ENCODE measurements at places on chromosomes 5 and 9. TPM values are rescaled to one million over a fixed set of nuclear protein-coding genes. Genes with fewer than 3 reads are reported as not detected.

The HAND1 gene
- total RNA-seq: not detected

The RXRA gene
- 70.6 TPM for total RNA-seq

The SMIM33 gene
- total RNA-seq: not detected

The SLC45A2 gene
- total RNA-seq: not detected

DNA sequence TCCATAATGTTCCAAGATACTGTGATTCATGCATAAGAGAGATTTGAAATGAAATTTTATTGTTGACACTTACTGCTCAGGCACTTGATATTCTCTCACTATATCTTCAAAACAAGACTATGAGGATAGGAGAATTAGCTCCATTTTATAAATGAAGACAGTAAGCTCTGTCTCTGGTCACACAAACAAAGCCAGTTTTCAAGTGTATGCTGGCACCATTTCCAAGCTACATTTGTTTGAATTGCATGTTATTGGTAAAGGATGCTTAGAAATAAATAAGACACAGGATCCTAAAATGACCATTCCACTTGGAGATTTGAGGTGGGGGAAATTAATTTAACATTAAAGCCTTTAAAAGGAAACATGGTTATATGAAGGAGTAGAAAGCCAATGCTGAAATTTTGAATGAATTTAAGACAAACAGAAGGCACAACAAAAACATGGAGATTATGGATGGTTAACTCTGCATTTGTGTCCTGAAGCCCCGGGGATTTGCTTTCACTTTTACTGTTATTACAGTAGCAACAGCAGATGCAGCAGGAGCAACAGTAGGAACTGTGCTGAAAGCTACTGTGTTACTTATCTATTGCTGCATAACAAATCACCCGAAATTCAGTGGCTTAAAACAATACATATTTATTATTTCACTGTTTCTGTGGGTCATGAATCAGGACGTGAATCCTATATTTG lies 79.7 kb upstream of the ASTN2 start:
- no peaks in the 10 kb centered on the region for H3K27me3 ChIP-seq
- peaks cover 9% of the 10 kb centered on the region for H3K4me1 ChIP-seq
- no peaks in the 10 kb centered on the region for H3K36me3 ChIP-seq
- H3K4me3 ChIP-seq: no peak overlapping the region

DNA sequence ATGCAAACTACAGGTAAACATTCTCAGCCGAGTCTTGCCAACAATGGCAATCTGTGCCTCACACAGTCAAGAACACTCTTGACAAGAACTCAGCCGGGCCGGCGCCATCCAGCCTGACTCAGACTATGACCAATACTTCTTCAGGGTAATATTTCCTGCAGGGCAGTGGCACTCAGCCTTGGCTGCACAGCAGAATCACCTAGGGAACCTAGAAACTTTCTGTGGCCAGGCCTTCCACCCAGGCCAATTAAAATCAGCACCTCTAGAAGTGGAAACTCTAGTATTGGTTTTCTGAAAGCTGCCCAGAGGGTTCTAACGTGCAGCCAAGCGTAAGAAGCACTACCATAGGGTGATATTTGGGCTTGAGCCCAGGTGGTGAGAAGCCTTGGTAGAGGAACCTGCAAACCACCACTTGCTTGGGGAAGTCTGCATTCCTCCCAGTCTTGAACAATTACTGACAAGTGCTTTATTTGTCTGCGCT lies 120.6 kb downstream of the TTLL11 start:
- H3K4me3 ChIP-seq: no peak overlapping the region
- DNase-seq: no peak
- H3K36me3 ChIP-seq: no peaks in the 10 kb centered on the region
- no peak overlapping the region for H3K27ac ChIP-seq
- peaks cover 4% of the 10 kb centered on the region for H3K4me1 ChIP-seq

DNA sequence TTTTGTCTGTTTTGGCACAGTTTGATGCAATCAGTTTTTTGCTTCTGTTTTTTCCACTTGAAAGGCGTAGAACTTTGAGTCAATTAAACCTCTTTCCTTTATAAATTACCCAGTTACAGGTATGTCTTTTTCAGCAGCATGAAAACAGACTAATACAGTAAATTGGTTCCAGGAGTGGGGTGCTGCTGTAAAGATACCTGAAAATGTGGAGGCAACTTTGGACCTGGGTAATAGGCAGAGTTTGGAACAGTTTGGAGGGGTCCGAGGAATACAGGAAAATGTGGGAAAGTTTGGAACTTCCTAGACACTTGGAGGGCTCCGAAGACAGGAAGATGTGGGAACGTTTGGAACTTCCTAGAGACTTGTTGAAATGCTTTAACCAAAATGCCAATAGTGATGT lies 2022.2 kb downstream of the MAT2B start:
- H3K27ac ChIP-seq: no peak overlapping the region
- H3K27me3 ChIP-seq: no peaks in the 10 kb centered on the region
- H3K4me3 ChIP-seq: no peak overlapping the region
- no peaks in the 10 kb centered on the region for H3K36me3 ChIP-seq

DNA sequence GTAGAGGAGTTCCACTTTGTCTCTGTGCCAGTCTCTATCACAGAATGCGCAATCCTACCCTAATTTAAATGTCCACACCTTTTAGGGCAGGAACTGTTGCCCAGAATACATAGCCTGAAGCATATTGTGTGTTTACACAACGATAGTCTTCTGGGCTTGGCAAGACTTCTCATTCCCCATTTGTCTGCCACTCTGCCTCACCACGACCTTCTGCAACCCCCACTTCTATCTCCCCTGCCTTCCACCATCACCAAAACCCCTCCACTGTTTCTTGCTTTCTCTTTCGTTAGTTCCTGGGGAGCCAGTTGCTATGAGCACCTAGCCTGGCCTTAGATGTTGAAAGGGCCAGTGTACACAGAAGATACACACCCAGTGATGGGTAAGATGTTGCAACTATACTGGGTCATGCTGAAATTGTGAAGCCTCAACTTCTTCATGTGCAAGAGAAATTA lies 883 bp upstream of the RNF145 start:
- H3K27ac ChIP-seq: no peak overlapping the region
- no peaks in the 10 kb centered on the region for H3K27me3 ChIP-seq
- H3K36me3 ChIP-seq: no peaks in the 10 kb centered on the region
- H3K4me3 ChIP-seq: peak overlapping the region; percentile 98

GRCh38 chr9:112819635-112820496 lies 69.3 kb downstream of the SNX30 start:
- H3K36me3 ChIP-seq: no peaks in the 10 kb centered on the region
- H3K4me3 ChIP-seq: no peak overlapping the region
- no peak overlapping the region for H3K27ac ChIP-seq
- H3K4me1 ChIP-seq: no peaks in the 10 kb centered on the region

GRCh38 chr5:125336401-125336800 lies 590.0 kb upstream of the ZNF608 start:
- no peak for DNase-seq
- no peak overlapping the region for H3K4me3 ChIP-seq
- no peaks in the 10 kb centered on the region for H3K36me3 ChIP-seq

DNA sequence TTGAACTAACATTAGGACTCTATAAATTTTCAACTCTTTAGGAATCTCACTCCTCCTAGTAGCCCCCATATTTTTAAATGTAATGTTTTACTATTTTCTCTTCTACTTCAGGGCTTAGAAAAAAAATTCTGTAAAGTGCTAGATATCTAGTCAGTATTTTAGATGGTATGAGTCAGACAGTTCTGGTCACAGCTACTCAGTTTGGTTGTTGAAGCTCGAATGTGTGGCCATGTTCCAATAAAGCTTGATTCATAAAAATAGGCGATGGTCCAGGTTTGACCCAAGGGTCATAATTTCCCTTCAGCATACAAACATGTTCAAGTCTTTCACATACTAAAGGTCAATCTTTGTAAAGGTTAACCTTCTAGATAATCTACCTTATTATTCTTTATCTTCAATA lies 566.0 kb upstream of the CDH18 start:
- no peaks in the 10 kb centered on the region for H3K4me1 ChIP-seq
- no peaks in the 10 kb centered on the region for H3K27me3 ChIP-seq

The MACIR gene
- total RNA-seq: 18.6 TPM

- DNase-seq: no peak
- H3K4me3 ChIP-seq: no peak overlapping the region
- no peak overlapping the region for H3K27ac ChIP-seq
- H3K4me1 ChIP-seq: peaks cover 6% of the 10 kb centered on the region
- no peaks in the 10 kb centered on the region for H3K27me3 ChIP-seq
These were observed 115.4 kb downstream of the PDZD2 start for GRCh38 chr5:31754358-31754704.

GRCh38 chr5:154241021-154241420 lies 50.5 kb downstream of the GALNT10 start:
- H3K27ac ChIP-seq: no peak overlapping the region
- H3K4me3 ChIP-seq: peak overlapping the region; percentile 31
- no peaks in the 10 kb centered on the region for H3K27me3 ChIP-seq
- H3K4me1 ChIP-seq: peaks cover 43% of the 10 kb centered on the region
- DNase-seq: no peak

The MEIKIN gene
- not detected for total RNA-seq

DNA sequence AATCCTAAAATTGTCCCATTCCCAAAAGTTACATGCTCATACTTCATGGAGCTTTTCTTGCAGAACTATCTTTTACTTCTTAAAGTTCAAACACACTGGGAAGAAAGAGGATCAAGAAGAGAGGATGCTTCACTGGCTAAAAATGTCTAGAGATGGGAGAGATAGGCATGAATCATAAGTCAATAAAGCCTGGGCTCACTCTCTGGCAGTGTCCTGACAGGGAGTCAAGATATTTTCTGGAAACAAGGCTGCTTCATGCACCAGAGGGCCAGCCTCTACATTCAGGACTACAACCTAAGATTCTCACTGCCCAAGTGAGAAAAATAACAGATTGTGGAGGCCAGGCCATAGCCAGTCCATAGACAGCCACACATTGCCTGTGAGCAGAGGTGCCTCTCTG lies 1358.4 kb downstream of the EFNA5 start:
- no peaks in the 10 kb centered on the region for H3K36me3 ChIP-seq
- H3K4me3 ChIP-seq: no peak overlapping the region
- no peaks in the 10 kb centered on the region for H3K27me3 ChIP-seq
- DNase-seq: no peak
- H3K27ac ChIP-seq: no peak overlapping the region
- H3K4me1 ChIP-seq: no peaks in the 10 kb centered on the region

The PCDHA1 gene
- total RNA-seq: 0.26 TPM

GRCh38 chr5:61263072-61263471 lies 69.0 kb upstream of the ZSWIM6 start:
- no peak overlapping the region for H3K27ac ChIP-seq
- no peaks in the 10 kb centered on the region for H3K27me3 ChIP-seq
- no peaks in the 10 kb centered on the region for H3K36me3 ChIP-seq
- peaks cover 3% of the 10 kb centered on the region for H3K4me1 ChIP-seq
- H3K4me3 ChIP-seq: no peak overlapping the region

The BASP1 gene
- 46.9 TPM for total RNA-seq

- no peaks in the 10 kb centered on the region for H3K36me3 ChIP-seq
- peaks cover 52% of the 10 kb centered on the region for H3K27me3 ChIP-seq
- DNase-seq: peak; percentile 89
- H3K27ac ChIP-seq: no peak within 1 kb of the TSS
- H3K4me1 ChIP-seq: peaks cover 3% of the 10 kb centered on the region
These were observed at the start of gene PTPRD for GRCh38 chr9:10612641-10613398. Gene PTPRD, minus strand, starts transcription at chr9:10613002.

- no peak overlapping the region for H3K4me3 ChIP-seq
- no peaks in the 10 kb centered on the region for H3K36me3 ChIP-seq
- H3K27me3 ChIP-seq: peaks cover 43% of the 10 kb centered on the region
- H3K4me1 ChIP-seq: no peaks in the 10 kb centered on the region
- no peak overlapping the region for H3K27ac ChIP-seq
These were observed 243.6 kb upstream of the HAPLN1 start for GRCh38 chr5:83964271-83964670.

DNA sequence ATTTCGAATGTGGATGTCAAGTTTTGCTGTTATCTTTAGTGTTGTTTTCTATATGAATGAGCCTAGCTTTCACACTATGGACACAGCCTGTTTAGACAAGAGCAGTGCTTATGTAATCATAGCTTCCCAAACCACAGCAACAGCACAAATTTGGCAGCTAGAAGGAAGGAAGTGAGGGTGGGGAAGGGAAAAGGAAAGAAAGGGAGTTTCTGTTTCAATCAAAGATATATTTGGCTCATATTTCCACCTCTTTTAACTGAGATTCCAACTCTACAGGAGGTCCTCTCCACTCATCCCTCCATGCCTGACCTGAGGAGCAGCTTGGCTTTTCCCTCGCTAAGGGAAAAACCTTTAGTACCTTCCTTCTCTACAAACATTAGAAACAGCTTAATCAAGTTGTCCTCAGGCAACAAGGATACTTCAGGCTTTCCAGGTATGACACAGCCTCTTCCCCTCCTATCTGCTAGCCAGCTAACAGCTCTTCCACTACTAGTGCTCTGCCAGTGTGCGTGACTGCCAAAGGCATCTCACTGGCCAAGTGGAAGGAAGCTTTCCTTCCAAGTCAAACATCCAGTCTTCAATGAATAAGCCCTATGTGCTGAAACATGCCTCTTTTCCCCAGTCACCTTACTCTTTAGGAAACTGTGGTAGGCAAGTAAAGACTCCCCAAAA lies 268.6 kb upstream of the PTGER4 start:
- DNase-seq: no peak
- no peaks in the 10 kb centered on the region for H3K36me3 ChIP-seq
- no peak overlapping the region for H3K4me3 ChIP-seq
- no peaks in the 10 kb centered on the region for H3K4me1 ChIP-seq
- no peaks in the 10 kb centered on the region for H3K27me3 ChIP-seq
- no peak overlapping the region for H3K27ac ChIP-seq

- no peaks in the 10 kb centered on the region for H3K27me3 ChIP-seq
- H3K36me3 ChIP-seq: peaks cover 60% of the 10 kb centered on the region
- no peak overlapping the region for H3K27ac ChIP-seq
- H3K4me3 ChIP-seq: no peak overlapping the region
- no peak for DNase-seq
These were observed 333.3 kb downstream of the SEMA5A start for GRCh38 chr5:9212605-9213004.

GRCh38 chr9:17116400-17116837 lies 18.4 kb upstream of the CNTLN start:
- no peak for DNase-seq
- no peaks in the 10 kb centered on the region for H3K4me1 ChIP-seq
- no peaks in the 10 kb centered on the region for H3K36me3 ChIP-seq
- H3K27me3 ChIP-seq: no peaks in the 10 kb centered on the region

- no peak overlapping the region for H3K27ac ChIP-seq
- H3K27me3 ChIP-seq: no peaks in the 10 kb centered on the region
- no peak overlapping the region for H3K4me3 ChIP-seq
- no peaks in the 10 kb centered on the region for H3K36me3 ChIP-seq
- no peak for DNase-seq
- H3K4me1 ChIP-seq: no peaks in the 10 kb centered on the region
These were observed 80.6 kb downstream of the COL23A1 start for GRCh38 chr5:178509491-178510057.

The PDE4D gene
- 11.4 TPM for total RNA-seq

GRCh38 chr5:109453251-109453650 lies 43.5 kb upstream of the PJA2 start:
- H3K27ac ChIP-seq: no peak overlapping the region
- H3K4me3 ChIP-seq: no peak overlapping the region
- H3K36me3 ChIP-seq: no peaks in the 10 kb centered on the region
- no peaks in the 10 kb centered on the region for H3K27me3 ChIP-seq

The LMX1B gene
- 12.4 TPM for total RNA-seq

- DNase-seq: no peak
- no peaks in the 10 kb centered on the region for H3K27me3 ChIP-seq
- H3K4me3 ChIP-seq: no peak overlapping the region
- H3K4me1 ChIP-seq: no peaks in the 10 kb centered on the region
- peaks cover 3% of the 10 kb centered on the region for H3K36me3 ChIP-seq
These were observed 69.1 kb downstream of the STK10 start for GRCh38 chr5:172118891-172119290.

The PRRX2 gene
- total RNA-seq: 1.0 TPM

GRCh38 chr9:108549184-108549583 lies 306.6 kb downstream of the ACTL7B start:
- H3K27me3 ChIP-seq: peaks cover 5% of the 10 kb centered on the region
- H3K27ac ChIP-seq: no peak overlapping the region
- DNase-seq: no peak
- no peak overlapping the region for H3K4me3 ChIP-seq
- H3K36me3 ChIP-seq: no peaks in the 10 kb centered on the region
- H3K4me1 ChIP-seq: peaks cover 3% of the 10 kb centered on the region

Measured in endodermal cell (in vitro differentiated cells).